Kidney epithelial cell (primary cell): ENCODE measurements at places on chromosomes 12 and 14. TPM values are rescaled to one million over a fixed set of nuclear protein-coding genes. Genes with fewer than 3 reads are reported as not detected.

The NCOR2 gene
- total RNA-seq, result 113 and 115 TPM in 2 replicates

The COPS7A gene
- total RNA-seq, result 65.2 and 69.1 TPM in 2 replicates

The SLC6A12 gene
- total RNA-seq, result 2.1 TPM in 1 of 2 replicates, not detected in the other

The KRT86 gene
- total RNA-seq, result 6.9 and 9.2 TPM in 2 replicates

The KCTD10 gene
- total RNA-seq, result 37.9 and 52.1 TPM in 2 replicates

The C1R gene
- total RNA-seq, result 7.5 and 13.5 TPM in 2 replicates

The ABHD12B gene
- total RNA-seq, result not detected in 2 replicates

The ACOT6 gene
- not detected in 2 replicates for total RNA-seq

The COL2A1 gene
- total RNA-seq, result 1.7 and 3.8 TPM in 2 replicates

The GTF2H3 gene
- 33.1 and 35.9 TPM in 2 replicates for total RNA-seq

The LYZ gene
- total RNA-seq, result 0.07 and 0.08 TPM in 2 replicates

The TBC1D30 gene
- total RNA-seq, result 3.7 and 4.6 TPM in 2 replicates

- no peak for DNase-seq
These were observed 257.7 kb downstream of the ADGRD1 start for GRCh38 chr12:131211340-131211938.

GRCh38 chr12:39392154-39392925, 50.6 kb downstream of the KIF21A start:
- no peak for DNase-seq

DNA sequence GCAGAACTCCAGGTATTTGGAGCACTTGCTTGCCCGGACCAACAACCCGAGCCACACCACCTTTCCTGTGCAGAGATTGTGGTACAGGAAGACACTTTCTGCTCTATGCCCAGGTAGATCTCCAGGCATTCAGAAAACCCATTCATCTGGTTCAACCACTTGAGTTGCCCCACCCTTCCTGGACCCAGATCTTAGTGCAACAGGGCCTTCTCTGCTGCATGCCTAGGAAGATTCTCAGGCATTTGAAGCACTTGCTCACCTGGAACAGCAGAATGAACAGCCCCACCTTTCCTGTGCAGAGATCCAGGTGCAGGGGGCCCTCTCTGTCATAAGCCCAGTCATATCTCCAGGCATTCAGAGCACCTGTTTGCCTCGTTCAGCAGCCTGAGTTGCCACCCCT, 412.8 kb upstream of the MGAT4C start:
- no peak for DNase-seq

- DNase-seq, result no peak
These were observed 20.1 kb downstream of the NID2 start for GRCh38 chr14:52048641-52049204.

DNA sequence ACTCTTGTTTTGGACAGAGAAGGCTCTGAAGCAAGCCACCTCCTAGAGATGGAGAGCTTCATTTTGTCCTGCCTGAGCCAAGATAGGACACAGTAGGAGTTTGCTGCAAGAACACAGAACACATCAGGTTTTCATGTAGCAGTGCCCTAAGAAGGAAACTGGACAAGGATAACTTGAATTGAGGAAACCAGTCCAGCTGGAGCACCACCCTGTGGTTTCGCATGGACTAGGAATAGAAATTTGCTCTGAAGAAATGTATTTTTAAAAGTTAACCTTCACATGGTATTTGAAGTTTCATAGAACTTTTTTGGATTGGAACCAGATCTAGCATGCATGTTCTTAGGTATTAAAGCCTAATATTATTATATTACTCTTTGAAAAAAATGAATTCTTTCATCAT, 68.8 kb downstream of the RERG start:
- DNase-seq, result no peak

DNA sequence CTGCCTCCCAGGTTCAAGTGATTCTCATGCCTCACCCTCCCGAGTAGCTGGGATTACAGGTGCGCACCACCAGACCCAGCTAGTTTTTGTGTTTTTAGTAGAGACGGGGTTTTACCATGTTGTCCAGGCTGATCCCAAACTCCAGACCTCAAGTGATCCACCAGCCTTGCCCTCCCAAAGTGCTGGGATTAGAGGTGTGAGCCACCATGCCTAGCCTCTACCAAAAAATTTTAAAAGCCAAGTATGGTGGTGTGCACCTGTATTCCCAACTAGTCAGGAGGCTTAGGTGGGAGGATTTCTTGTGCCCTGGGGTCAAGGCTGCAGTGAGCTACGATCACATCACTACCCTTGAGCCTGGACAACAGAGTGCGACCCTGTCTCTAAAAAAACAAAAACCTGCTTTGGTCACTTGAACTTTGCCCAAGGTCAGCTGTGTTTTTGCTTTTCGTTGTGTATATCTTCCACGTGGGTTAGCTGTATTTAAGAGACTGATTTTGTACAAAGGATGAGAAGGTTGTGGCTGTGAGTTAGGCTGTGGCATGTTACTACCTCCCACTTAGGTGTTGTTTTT, 12.7 kb downstream of the C12orf76 start:
- DNase-seq, result no peak

DNA sequence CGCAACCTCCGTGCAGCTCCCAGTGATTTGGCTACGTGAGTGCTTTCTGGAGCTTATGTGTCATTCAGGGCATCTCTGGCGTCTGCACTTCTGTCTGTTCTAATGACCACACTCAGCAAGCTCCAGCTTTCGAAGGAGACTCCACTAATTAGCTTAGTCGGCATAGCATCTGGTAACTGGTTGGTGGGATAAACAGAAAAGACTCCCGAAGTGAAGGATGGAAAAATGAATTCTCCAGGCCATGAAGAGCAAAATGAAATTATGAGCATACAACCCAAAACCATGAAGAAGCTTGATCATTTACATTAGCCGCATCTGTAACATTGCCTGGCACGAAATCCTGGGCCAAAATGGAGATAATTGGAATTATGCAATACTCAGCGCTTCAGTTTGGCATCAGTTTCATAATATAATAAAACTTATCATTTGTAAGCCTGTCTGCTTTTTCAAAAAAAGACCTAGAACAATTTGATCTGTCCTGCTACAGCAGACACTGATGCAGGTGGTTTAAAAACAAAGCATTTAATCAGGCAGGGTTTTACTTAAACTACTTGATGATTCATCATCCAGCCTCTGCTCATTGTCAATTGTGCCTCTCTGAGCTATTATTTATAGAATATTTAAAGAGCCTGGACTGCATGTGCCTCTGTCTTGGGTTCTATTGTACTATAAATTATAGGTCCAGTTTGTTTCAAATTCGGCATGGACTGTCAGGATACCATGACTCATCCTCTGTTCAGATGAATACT, 87.4 kb downstream of the SYT1 start:
- no peak for DNase-seq

DNA sequence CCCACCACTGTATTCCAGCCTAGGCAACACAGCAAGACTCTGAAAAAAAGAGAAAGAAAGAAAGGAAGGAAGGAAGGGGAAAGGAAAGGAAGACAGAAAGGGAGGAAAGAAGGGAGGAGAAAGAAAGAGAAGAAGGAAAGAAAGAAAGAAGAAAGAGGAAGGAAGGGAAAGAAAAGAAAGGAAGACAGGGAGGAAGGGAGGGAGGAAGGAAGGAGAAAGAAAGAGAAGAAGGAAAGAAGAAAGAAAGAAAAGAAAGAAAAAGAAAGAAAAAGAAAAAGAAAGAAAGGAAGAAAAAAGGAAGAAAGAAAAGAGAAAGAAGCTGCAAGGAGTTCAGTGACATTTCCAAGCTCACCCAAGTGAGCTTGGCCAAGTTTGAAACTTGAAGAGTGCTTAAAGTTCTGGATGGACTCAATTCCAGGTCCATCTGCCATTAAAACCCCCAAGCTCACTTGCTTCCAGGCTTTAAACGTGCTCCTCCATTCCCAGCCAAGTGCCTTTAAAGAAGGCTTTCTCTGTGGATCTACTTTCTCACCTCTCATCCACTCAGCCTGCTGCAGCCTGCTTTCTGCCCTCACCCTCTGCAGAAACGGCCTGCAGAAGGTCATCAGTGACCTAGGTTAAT, 101.5 kb downstream of the VCPKMT start:
- no peak for DNase-seq

- DNase-seq, result no peak
These were observed 212.8 kb downstream of the KIF21A start for GRCh38 chr12:39230086-39230485.

DNA sequence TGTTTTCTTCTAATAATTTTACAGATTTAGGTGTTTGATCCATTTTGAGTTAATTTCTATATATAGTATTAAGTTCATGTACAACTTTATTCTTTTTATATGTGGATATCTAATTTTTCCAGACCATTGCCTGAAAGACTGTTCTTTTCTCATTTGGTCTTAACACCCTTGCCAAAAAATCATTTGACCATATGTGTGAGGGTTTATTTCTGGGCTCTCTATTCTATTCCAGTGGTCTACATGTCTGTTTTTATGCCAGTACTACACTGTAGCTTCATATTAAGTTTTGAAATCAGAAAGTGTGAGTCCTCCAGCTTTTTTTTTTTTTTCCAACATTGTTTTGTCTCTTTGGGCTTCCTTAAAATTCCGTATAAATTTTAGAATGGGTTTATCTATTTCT, 554.1 kb downstream of the KCNH5 start:
- DNase-seq, result no peak

DNA sequence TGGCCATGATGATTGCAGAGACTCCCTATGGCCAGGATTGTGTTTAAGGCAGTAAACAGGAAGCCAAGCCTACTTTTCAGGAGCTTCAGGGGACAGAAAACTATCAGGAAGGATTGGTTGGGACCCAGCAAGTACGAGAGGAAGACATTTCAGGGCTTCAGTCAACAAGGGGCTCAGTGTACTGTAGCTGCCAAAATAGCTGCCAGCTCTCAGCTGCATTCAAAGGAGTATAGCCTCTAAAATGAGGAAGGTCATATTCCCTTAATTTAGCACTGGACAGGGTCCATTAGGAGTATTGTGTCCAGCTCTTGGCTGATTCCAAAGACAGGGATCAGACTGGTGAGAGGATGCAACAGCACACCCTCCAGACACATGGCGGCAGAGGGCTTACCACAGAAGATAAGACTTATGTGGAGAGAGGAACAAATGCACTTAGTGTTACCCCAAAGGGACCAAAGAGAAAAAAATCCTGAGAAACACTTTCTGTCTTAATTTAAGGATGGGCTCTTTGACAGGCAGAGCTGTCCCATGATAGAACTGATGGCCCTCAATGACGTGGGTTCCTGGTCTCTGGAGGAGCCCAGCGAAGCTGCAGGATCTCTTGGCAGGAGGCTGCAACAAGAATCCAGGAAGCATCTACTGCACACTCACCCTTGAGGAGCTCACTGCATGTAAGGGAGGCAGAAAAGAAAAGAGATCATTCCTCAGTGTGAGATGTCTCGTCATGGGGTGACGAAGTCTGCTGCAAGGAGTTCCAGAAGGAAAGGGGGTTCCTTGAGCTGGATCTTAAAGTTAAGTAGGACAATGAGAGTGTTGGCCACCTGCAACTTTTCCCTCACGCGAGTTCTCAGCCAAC, 14.8 kb downstream of the BDKRB1 start:
- no peak for DNase-seq

DNA sequence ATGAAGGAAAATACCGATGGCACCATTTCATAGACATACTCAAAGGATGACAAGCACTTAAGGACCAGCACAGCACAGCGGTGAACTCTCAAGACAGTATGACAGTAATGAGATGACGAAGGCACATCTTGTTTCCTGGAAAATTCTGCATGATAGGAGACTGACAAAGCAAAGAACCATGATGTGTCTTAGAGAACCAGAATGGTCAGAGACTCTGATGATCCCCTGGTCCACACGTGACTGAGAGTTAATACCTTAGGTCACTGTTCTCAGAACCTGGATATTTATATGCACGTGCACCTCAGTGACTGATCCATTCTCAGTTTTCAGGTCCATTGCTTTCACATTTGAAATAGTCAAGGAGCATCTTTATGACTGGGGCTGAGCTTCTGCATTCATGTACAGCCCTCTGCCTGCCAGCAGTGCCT, 35.3 kb downstream of the PROX2 start:
- no peak for DNase-seq

GRCh38 chr12:27635349-27635972, 60.8 kb upstream of the REP15 start:
- no peak for DNase-seq

DNA sequence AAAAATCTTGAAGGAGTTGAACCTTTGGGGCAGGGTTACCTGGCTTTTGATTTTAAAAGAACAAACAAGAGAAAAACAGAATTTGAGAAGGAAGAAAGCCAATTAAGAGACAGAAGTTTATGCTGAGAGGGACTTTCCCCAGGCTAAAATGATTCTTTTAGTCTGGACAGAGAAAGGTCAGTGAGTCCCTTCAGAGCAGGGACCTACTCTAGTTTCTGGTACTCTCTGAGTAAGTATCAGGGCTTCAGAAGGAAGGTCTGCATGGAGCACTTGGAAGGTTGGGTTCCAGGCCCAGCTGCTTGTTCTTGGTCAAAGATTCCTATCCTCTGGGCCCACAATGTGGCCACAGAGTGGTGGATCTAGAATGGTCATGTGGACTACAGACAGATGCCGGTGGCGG, 59.6 kb downstream of the KLRG1 start:
- DNase-seq, result no peak

GRCh38 chr14:52003324-52003723, 14.0 kb downstream of the RTRAF start:
- DNase-seq, result no peak

DNA sequence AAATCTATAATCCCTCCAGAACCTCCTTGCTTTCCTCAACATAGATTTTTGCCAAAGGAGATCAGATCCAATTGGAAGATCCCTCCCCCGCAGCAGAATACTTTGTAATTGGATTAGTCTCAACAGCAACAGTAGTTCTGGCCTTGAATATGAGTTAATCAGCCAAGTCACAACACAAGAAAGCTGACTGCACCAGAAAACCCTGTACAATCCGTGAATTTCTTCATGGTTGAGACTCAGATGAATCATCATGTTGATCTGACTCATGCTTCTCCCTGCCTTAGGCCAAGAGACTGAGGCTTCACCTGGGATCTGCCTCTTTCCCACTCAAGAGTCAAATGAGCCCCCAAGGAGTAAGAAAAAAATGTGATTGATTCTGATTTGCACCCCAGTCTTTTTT, 3.0 kb upstream of the METTL17 start:
- peak; percentile 92 for DNase-seq

- no peak for DNase-seq
These were observed 45.0 kb upstream of the VASH1 start for GRCh38 chr14:76716285-76716684.

GRCh38 chr14:103056322-103057027, 874 bp downstream of the CDC42BPB start:
- no peak for DNase-seq

- DNase-seq, result no peak
These were observed 95.2 kb upstream of the PCED1B start for GRCh38 chr12:46983959-46984841.

- DNase-seq, result no peak
These were observed 159.2 kb downstream of the MYRFL start for GRCh38 chr12:69984241-69984640.

GRCh38 chr14:93543766-93544165, 113.0 kb downstream of the UNC79 start:
- no peak for DNase-seq

GRCh38 chr12:30991466-30991865, 64.9 kb downstream of the TSPAN11 start:
- DNase-seq, result no peak

- no peak for DNase-seq
These were observed 266.9 kb upstream of the PELI2 start for GRCh38 chr14:55851301-55851700.

GRCh38 chr14:92670643-92671366, 77.6 kb downstream of the LGMN start:
- no peak for DNase-seq
